KG1 (cell line): ENCODE measurements at places on chromosomes 6 and 20.

GRCh38 chr6:130075879-130076460 is 57.6 kb downstream of the L3MBTL3 start:
- no peak for DNase-seq

DNA sequence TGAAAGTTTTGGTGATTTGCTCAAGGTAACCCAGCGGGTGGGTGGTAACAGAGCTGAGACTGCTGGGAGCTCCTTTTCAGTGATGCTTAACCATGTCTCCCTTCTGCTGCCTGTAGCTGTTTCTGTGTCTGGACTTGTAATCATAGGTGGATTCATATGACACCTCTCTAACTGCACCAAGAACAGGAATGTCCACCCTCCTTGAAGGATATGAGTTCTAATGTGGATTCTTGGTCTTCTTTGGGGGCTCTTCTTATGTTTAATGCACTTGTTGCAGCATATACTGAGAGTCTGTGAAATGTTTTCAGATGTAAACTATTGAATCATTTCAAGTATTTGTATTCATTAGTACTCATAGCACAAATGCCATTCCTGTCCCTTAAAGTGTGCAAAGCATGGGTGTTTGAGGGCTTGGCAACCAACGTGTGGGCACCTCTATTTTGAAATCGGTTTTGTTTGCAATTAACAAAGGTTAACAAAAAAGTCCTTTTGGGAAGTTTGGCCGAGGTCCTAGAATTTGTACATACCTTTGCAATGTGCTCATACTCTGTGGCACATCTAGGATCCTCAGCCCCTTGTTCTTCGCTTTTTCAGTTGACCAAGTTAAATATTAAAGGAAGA is 138.0 kb downstream of the SOX4 start:
- no peak for DNase-seq

GRCh38 chr20:23446505-23446904 is 6.2 kb downstream of the CST11 start:
- DNase-seq, result no peak

DNA sequence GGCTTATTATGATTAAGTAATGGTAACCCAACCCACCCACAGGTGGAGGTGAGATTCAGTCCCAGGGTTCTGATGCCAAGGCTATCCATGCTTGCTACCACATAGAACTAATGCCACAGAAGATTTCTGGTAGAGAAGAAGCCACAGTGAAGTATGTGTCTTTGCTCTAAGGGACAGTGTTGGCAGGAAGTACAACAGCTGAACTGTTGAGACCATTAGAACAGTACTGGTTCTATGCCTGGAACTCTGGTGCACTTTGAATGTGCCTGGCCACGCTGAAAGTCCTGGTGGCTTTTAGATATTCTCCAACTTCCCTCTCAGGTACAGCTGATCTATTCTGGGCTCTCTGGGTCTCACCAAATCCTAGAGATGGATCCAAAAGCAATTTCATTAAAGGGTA is 7.8 kb downstream of the STX7 start:
- DNase-seq, result no peak

GRCh38 chr20:17467120-17467655 is 64.0 kb downstream of the BFSP1 start:
- no peak for DNase-seq

DNA sequence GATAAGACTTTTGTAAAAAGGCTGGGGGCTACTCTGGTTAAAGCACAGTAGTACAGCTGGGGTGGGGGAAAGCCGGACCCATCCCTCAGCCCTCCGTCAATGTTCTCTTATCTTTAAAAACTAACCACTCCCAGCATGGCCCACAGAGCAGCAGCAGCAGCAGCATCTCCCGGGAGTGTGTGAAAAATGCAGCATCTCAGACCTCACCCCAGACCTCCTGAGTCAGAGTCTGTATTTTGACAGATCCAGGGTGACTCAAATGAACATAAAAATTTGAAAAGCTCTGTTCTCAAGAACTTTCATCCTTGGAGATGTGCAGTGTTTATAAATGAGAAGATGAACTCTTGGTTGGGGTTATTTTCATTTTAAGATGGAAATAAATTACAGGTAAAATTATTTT is 277.7 kb upstream of the ECI2 start:
- DNase-seq, result no peak

DNA sequence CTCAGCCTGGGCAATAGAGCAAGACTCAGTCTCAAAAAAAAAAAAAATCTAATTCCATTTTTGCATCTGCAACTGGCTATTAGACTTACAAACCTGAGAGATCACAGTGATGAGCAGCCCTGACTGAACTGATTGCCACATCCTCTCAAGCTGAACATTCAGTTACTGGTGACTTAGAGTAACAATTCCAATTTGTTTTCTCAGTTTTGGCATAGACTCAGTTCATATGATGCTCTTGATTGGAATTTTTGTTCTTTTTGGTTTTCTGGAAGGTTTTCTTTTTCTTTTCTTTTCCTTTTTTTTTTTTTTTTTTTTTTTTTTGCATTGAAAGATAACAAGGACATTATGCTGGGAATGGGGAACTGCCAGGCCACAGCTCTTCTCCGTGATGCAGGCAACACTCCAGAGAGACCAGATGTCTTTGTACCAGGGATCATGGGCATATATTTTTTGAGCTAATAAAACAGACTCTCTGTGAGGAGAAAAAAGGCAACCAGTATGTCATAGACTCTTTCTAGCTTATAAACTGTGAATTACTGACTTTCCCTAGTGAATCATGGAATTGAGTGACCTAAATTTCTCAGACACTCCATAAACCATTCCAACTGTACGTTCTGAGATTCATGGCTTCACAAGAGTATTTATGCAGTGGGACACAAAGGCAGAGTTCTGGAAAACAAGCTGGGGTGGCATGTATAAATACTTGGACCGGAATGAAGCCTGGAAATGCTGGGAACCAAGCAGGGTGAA is 86.0 kb upstream of the SLC2A12 start:
- no peak for DNase-seq

GRCh38 chr6:124223611-124224345 is 420.1 kb downstream of the NKAIN2 start:
- DNase-seq, result no peak

- DNase-seq, result no peak
Measured at GRCh38 chr20:19539191-19539590, 218.9 kb upstream of the RIN2 start.

DNA sequence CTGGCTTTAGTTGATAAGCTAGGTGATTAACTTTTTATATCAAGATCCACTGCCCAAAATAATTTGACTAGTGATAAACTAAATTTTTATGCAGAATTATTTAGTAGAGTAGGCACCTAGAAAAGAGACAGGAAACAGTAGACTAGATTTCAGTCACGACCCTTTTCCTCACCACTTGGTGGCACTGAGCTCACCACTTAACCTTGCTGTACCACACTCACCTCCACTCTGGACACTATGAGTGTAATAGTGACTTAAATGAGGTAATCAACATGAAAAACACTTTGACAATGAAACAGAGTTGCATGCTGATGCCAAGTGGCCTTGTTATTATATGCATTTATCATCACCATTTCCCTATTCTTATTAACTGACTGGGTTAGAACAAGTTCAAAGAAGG is 730.4 kb downstream of the KIF16B start:
- no peak for DNase-seq

GRCh38 chr6:18368277-18369105 is 18.7 kb upstream of the RNF144B start:
- no peak for DNase-seq

DNA sequence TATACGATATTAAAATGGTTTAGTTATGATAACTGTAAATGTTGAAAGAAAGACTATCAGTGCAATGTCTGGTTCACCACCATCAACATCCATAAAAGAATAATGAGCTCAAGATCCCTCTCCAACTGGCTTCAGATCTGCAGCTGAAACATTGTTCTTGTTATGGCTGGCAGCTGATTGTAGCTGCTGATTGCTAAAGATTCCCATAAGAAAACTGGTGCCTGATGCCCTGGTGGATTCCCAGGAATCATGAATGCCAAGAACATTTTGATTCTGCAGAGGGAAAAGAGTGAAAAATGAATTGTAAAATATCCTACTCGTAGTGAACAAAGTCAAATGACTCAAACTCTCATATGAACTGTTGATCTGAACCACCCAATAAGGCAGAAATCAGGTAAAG is 1160.2 kb downstream of the EPHA7 start:
- DNase-seq, result no peak

GRCh38 chr6:22332711-22333110 is 35.9 kb upstream of the PRL start:
- no peak for DNase-seq

GRCh38 chr6:107383705-107384104 is 75.7 kb downstream of the PDSS2 start:
- no peak for DNase-seq

DNA sequence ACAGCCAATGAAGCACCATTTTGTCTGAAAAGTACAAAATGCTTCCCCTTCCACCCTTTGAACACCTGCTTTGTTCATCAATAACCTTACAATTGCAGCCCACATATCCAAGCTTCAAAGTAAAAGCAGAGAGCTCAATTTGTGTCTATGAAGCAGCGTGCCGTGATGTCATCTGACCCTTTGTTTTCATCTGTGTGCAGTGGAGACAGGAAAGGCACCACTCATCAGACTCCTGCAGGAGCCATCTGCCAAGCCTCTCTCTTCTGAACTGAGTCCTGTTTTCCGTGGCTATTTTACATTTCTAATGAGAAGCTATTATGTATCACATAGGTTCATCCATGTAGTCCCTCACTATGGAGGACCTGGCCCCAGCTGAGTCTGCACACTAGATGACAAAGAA is 7.5 kb upstream of the LY86 start:
- DNase-seq, result no peak

DNA sequence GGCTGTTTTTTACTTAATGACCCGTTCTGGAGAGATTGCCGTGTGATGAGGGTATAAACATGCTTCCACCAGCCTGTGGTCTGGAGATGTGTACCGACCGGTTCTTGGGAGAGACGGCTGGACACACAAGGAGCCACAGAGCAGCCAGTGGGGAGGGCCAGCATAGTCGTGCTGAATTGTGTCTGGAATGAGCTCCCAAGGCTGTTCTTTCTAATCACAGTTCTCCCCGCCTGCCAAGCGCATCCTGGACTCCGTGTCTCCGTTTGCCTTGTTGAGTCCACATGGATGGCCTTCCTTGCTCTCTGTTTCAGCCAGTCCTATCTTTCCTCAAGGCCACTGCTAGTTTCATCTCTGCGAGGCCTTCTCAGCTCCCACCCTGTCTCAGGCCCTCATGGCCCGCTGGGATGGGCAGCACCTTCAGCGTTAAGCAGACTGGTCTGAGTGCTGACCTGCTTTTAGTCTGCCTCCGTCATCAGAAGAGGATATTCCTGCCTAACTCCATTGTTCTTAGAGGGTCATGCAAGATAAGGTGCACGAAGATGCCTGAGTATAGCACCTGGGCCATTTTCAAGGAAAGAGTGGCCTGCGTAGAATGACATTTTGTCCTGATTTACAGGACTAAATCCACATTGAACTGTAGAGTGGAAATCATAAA is 20.6 kb downstream of the MANBAL start:
- no peak for DNase-seq

DNA sequence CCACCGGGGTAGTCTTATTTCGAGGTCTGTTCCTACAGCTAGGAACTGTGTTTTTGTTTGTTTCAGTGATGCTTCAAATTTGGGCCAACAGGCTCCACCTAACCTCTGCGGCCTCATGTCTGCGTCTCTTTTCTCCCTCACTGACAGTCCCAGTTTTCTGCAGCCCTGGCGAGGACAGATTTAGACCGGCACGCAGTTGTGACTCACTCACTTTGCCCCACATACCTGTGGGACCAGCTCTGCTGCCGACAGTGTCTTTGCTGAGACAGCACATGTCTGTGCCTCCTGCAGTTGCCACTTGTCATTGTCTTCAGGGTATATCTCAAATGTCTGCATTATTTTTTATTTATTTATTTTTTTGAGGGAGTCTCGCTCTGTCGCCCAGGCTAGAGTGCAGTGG is 29.2 kb downstream of the OSBPL2 start:
- DNase-seq, result no peak

DNA sequence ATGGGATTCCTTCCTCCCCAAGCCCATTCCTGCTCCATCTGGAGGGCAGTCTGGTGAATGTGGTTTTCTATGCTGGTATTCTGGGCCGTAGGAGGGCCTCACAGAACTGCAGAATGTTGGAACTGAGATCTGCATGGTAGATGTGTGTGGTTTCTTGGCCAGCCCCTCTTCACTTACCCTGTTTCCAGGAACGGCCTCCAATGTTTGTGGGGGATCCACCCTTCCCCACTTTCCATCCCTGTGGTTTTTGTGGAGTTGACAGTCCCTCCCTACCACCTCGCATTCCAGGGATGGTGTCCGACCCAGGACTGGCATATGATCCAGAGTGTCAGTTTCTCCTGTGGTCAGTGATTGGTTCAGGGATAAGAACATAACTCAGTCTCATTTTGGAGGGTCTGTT is 26.7 kb upstream of the TMEM14A start:
- DNase-seq, result no peak

DNA sequence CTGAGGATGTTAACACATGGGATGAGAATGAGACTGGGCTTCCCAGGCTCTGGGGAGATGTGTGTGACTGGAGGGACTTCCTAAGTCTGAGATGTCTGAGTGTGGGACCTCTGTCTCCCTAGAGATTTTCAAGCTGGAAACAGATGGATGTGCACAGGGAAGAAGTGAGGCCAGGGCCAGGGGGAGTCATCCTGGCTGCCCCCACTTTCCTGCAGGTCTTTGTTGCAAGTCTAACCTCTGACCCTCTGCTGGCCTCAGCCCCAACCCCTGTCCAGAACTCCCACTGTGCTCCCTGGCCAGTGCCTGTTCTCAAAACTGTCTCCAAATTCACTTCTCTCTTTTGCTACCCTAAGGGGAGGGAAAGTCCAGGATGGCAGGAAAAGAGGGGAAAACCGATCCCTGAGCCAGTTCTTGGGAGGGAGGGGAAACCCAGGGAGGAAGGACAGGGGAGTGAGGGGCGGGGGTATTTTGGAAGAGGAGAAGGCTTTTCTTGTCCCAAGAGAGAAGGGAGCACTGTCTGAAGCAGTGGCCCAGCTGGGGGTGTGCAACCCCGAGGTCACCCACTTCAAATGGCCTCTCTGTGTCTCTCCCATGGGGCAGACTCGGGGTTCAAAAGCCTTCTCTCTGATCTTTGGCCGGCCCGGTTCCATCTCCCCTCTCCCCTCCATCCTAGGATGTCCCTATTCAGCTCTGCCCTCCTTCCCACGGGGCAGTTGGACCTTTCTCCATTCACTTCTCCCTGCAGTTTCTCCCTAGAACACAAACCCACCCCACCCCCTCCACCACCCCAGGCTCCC is 3.1 kb downstream of the PPP1R18 start:
- no peak for DNase-seq

DNA sequence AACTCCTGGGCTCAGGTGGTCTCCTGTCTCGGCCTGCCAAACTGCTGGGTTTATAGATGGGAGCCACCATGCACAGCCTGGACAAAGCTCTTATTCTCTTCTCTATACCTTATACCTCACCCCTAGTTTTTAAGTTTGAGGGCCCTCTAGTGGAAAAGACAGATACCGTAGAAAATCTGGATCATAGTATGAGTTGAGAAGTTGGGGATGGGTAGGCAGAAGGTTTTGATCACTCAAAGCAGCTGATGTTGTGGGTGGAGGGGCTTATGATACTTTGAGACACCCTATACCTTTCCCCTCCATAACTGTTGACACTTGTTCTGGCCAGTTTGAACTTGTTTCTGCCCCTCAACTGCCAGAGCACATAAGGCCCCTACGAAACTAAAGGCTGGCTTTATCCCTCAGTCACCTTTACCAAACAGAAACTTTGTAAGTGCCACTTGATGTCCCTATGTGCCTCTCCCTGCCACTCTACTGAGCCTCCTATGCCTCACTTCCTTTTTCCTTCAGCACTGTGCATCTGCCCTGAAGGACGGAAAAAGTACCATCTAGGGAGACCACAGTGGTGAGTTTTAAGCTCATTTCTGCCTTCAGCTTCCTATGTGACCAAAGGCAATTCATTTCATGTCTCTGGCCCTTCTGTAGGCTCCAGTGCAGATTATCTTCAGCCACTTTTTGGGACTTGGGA is 28.6 kb downstream of the RALY start:
- DNase-seq, result no peak
